ENCODE measurements at places on chromosomes 12 and 14.

DNA sequence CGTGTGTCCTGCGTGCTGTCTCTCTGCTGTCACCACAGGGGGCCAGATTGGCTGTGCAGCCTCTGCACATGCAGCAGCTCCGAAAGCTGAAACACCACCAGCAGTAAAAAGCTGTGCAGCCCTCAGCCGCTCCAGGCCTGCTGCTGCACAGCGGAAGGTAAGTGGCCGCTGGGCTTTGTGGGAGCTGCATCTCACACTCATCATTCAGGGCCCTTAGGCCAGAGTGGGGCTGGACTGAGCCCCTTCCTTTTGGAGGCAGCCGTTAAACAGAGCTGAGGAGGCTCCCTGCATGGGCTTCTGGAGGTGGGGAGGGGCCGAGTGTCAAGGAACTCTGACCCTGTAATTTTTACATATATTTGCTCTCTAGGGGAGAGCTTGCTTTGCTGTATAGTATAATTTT, 17.1 kb downstream of the DDX51 start:
- DNase-seq = no peak

- DNase-seq = no peak
Measured at GRCh38 chr14:88225721-88226120, 97.3 kb downstream of the KCNK10 start.

GRCh38 chr12:57695770-57696432, 2.0 kb downstream of the OS9 start:
- no peak for DNase-seq

DNA sequence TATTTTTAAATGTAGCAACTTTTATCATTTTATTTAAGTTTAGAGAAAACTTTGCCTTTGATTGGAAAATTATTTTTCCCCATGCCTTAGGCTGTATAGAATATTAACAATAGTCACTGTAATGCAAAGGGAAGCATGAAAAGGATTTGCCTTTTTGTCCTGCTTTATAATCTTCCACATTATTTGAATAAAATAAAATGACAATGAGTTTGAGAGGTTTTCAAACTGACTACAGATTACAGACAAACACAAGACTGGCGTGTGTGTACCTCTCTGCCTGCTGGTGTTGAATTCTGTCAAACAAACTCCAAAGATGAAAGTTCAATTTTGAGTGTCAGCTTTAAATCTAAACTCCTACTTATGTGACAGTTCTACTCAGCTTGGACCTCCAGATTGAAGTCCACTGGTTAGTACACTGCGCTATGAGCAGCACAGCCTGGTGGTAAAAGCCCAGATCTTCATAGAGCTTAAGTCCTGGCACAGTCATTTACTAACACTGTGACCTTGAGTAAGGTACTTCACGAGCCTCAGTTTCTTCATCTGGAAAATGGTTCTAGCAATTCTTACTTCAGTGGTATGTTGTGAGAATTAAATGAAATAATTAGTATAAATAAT, 98.3 kb upstream of the CPNE8 start:
- no peak for DNase-seq

- no peak for DNase-seq
Measured at GRCh38 chr14:69135133-69135532, 17.8 kb downstream of the DCAF5 start.

GRCh38 chr12:39763890-39764169, 144.2 kb upstream of the ABCD2 start:
- DNase-seq = no peak

- DNase-seq = no peak
Measured at GRCh38 chr12:105409801-105410471, 79.4 kb downstream of the C12orf75 start.

- no peak for DNase-seq
Measured at GRCh38 chr14:91173221-91173670, 59.4 kb downstream of the DGLUCY start.

All from cortex of kidney (tissue), 1 donor.